NCI-H524 treated with DMSO at 0.1 percent for 48 hours (cell line): ENCODE measurements at places on chromosomes 7 and 10.

DNA sequence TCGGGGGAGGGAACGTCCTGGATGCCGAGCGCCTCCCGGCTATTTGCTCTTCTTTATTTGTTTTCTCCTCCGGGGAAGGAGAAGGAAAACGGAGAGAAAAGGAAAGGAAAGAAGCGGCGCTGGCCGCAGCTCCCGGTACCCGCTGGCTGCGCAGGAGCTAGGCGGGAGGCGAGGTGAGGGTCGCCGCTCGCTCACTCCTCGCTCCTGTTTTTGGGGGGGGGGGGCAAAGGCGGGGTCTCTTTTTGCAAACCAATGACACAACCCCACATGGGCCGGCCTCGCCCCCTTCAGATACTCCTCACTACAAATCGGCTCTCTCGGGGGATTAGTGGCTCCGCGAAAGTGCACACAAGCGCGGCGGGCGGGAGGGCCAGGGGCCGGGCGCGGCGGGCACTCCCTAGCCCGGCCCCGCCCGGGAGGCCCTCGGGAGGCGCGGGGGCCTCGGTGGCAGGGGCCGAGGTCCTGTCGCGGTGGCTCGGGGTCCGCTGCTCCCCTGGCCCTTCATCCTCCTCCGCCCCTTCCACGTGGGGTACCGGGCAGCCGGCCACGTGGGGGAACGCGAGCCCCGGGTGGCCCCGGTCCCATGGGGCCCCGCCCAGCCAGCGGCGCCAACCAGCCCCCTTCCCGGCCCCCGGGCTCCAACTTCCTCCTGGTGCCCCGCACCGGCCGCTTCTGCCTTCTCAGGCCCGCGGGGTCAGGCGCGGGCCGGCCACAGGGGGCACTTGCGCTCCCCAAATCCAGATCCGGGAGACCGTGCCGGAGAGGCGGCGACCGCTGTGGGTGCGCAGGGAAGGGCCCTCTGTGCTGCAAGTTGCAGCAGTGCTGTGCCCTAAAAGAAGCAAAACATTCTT, 718 bp upstream of the CTBP2 start:
- DNase-seq, result peak; percentile 33

GRCh38 chr10:34868589-34868988, 53.5 kb upstream of the PARD3 start:
- no peak for DNase-seq

DNA sequence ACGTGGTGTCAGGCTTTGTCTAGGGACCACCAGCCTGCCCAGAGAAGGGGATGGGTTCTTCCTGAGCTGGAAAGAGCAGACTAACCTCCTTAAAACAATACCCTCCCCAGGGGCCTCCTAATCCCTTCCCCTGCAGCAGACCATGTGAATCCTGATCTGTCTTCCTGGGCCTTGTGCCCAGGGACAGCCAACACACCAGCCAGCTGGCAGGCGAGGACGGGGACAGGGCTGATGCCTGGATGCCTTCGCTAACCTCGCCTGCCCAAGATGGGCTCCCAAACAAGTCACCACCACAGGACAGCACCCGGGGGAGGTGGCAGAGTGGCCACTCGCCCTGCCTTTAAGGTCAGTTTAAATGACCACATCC, 17.6 kb downstream of the PODXL start:
- peak; percentile 63 for DNase-seq

DNA sequence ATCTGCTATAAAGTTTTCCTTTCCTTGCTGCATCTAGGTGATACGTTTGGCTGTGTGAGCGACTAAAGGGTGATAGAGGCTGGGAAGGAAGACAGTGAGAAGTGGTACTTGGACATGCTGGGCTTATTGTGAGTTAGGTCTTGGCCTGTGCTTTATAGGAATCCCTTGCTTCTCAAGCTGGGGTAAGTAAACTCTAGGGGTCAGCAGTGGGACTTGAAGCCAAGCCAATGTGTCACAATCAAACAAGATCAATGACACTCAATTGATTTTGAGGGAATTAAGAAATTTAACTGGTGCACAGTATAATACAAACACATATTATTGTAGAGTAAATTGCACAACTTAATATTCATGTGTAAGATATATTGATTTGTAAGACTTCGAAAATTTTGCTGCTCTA, 155.8 kb upstream of the AOAH start:
- no peak for DNase-seq

DNA sequence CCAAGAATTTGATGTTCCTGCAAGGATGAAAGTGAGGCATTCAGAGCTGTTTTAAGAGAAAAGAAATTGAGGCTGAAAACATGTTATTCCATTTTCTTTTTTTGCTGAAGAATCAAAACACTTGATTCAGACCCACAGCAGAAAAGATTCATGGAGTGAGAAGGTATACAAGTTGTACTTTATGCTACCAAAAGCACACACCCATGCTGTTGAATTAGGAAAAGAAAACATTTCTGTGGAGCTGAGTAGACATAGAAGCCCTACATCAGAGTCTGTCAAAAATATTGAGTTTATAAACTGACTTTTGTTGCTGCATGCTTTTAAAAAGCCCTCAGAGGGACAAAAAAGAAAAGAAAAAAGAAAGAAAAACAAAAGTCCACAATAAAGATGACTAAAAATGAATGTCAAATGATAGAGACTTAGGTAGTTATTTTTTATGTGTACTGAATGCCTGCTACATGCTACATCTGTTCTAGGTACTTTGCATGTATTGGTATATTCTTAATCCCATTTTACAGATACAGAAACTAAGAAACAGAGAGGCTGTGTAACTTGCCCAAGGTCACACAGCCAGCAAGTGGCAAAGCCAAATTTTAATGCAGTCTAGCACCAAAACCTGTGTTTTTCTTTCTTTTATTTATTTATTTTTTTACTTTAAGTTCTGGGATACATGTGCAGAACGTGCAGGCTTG, 71.7 kb upstream of the PALS2 start:
- DNase-seq, result no peak
